CD4-positive, alpha-beta T cell treated with Interleukin-21 for 1 hour (primary cell): ENCODE measurements at places on chromosomes 3 and 15.

DNA sequence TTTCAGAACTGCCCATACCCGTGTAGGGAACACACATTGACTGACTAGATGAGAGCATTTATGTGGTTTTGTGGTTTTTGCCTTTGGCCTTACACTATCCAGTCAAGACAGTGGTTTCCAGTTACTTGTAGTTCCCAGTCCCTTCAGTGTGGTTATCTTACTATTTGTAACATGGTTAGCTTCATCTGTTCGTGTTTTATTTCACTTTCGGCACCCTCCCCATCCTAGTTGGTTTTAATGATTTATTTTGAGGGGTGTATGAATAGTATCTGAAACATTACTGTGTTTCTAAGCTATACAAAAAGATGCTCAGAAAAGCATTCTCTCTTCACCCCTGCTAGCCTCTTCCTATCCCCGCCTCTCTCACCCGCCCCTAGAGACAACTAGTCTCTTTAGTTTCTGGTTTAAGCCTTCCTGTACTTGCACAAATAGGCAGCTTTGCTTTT, 14.1 kb downstream of the LYSMD4 start:
- no peak for DNase-seq

- no peak for DNase-seq
Observed at GRCh38 chr3:52193065-52193464, 4.9 kb upstream of the ALAS1 start.

DNA sequence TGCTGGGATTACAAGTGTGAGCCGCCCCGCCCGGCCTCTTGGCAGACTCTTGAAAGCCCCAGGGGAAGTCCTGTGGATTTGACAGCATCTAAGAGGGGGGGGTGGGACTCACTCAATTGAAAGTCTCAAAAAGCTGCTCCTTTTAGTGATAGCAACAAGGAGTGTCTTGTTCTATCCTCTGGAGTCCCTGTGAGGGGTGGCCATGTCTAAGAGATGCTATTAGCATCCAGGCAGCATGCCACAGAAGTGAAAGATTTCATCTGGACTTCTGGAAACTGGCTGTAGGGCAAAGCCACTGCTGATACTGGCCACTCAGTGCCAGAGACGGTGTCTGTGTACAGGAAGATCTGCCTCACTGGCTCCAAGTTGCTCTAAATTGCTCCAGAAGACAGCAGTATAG, 74.0 kb downstream of the DHX36 start:
- DNase-seq, result no peak

- DNase-seq, result peak; percentile 16
Observed at GRCh38 chr3:143998266-143998665, 26.6 kb downstream of the DIPK2A start.

GRCh38 chr3:129543999-129544398, 1.0 kb downstream of the H1-8 start:
- no peak for DNase-seq

- DNase-seq, result no peak
Observed at GRCh38 chr3:193165431-193166120, 75.4 kb upstream of the PLAAT1 start.

DNA sequence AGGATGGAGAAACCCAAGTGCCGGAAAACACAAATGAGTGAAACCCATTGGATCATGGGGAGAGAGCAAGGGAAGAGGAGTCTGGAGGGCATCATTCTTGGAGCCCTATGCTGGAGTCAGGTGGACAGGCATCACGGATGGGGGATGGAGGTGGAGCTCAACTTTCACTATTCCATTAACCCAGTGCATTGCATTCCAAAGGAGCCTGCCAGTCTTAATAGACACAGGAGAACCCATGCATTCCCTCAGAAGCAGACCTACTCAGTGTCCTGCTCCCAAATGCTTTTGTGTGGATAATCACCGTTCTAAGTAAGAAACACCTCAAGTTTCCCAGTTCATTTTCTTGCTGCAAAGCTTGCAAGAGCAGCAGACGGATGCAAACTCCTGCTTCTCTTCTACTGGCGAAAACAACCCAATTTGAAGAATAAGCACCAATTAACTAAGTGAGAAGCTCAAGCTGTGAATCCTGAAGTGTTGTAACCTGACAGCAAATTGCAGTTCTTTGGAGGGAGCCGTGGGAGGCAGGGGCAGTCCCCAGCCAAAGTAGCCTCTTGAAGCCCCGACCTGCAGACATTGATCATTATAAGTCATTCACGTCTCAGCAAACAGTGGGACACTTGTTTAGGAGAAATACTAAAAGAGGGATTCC, 25.3 kb downstream of the SEMA5B start:
- DNase-seq, result no peak

DNA sequence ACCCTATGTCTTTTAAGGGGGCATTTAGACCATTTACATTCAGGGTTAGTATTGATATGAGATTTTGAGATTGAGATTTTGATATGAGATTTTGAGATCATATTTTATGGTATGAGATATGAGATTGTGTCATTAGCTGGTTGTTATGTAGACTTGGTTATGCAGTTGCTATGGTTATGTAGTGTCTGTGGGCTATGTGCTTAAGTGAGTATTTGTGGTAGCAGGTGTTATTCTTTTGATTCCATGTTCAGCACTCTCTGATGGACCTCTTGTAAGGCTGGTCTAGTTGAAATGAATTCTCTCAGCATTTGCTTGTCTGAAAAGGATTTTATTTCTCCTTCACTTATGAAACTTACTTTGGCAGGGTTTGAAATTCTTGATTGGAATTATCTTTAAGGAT, 225.4 kb downstream of the SATB1 start:
- no peak for DNase-seq

DNA sequence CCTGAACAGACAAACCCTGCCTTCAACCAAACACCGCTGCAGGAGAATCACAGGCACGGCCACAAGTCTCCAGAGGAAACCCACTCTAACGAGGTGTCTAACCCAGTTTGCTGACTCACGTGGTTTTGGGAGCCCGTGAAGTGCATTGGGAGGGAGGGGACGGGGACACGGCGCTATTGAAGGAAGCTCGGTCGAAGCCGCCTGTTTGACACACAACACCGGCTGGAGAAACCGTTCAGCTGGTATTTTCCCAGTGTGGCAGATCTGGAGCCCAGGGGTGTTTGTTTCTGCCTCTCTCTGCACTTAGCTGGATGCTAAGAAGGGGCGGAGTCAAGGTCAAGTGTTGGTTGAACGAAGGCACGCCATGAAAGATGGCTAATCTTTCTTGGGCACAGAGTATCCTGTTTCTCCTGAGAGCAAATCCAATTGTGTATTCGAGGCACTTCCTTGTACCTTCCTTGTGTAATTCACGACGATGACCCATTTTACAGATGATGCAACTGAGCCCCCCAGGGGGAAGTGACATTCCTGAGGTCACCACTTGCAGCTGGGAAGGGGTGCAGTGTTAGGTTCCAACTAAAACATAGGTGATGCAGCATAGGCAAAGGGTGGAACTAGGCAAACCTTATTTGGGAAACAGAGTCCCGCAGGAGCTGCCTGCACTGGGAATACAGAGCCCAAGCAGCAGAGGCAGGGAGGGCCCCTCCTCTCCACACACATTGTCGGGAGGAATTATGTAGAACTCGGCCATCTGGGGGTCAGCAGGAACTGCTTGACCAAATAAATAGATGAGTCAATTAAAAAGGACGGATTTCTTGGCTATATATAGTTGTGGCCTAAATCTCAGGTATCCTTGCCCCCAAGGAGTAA, 22.5 kb downstream of the SLC6A6 start:
- DNase-seq, result peak; percentile 64
